Activated B cell treated with CpG ODN at 0.5 μM for 24 hours (primary cell): ENCODE measurements at places on chromosomes 6 and 20.

DNA sequence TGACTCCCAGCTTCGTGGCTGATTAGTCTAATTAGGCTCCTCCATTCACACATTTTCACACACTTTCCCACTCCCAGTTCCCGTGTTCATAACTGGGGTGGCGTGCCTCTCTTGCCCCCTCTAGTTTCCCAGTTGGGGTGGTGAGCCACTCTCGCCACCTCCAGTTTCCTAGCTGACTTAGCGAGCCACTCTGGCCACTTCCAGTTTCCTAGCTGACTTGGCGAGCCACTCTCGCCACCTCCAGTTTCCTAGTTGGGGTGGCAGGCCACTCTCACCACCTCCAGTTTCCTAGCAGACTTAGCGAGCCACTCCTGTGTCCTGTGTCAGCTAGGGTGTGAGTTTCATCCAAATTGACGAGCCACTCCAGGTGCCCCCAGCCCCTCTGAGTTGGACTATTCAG is 7.4 kb upstream of the GMPR start:
- DNase-seq, result no peak

GRCh38 chr6:33865478-33866077 is 61.8 kb upstream of the MLN start:
- DNase-seq, result no peak

GRCh38 chr20:1119524-1119923 is 1.1 kb downstream of the PSMF1 start:
- DNase-seq, result no peak

GRCh38 chr6:158036261-158036660 is 54.6 kb downstream of the SYNJ2 start:
- no peak for DNase-seq

DNA sequence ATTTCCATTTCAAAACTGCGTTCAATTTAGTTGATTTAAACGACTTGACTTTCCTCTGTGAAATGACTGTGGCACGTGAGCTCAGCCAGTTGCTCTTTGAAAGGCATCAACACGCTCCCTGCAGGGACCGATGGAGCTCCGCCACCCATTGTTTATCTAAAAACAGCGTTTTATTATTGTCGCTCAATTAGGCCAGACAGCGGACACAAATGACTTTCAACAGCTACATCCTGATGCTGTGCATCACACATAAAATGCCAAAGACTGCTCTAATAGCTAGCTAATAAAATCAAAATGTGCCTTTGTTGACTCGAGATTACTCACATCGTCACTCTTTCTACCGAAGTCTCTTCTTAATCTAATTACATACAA is 332.5 kb downstream of the CD83 start:
- DNase-seq, result no peak

- DNase-seq, result no peak
Measured at GRCh38 chr6:107823047-107823557, 1.0 kb downstream of the SCML4 start.

GRCh38 chr6:3398755-3399696 is 57.8 kb downstream of the SLC22A23 start:
- no peak for DNase-seq

- no peak for DNase-seq
Measured at GRCh38 chr6:157054531-157054979, 268.8 kb downstream of the TMEM242 start.

DNA sequence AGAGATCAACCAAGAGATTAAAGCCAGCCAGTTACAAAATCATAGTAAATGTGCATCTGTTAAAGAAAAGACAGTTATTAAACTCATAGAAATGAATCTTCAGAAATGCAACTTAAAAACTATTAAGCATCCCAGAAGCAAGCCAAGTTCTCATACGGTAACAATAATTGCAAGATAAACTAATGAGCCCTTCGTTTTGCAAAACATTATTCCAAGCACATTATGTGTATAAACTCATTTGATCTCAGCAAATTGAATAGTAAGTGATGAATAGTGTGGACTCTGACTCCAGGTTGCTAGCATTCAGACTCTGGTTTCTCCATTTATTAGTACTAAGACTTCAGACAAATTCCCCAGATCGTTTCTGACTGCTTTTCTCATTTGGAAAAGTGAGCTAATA is 85.2 kb downstream of the SNAP25 start:
- no peak for DNase-seq

GRCh38 chr6:33668914-33669313 is 42.6 kb downstream of the UQCC2 start:
- no peak for DNase-seq

- no peak for DNase-seq
Measured at GRCh38 chr20:924639-925038, 8.5 kb upstream of the ANGPT4 start.

DNA sequence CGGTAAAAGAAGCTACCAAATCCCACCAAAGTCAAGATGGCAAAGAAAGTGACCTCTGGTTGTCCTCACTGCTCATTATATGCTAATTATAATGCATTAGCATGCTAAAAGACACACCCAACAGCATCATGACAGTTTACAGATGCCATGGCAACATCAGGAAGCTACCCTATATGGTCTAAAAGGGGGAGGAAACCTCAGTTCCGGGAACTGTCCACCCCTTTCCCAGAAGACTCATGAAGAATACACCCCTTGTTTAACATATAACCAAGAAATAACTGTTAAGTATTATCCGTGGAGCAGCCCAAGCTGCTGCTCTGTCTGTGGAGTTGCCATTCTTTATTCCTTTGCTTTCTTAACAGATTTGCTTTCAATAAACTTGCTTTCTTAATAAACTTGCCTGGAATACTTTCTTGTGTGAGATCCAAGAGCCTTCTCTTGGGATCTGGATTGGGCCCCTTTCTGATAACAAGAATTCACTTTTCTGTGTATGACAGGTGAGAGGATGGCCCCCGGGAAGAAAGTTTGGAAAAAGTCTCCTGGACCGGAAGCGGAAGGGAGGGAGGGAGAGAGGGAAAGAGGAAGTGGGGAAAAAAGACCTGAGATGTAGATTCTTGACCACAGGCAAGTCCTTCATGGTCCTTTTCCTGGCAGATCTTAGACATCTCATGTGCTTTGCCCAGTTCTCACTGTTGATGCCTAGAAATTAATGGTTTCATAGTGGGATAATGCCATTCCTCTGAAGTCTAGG is 146.7 kb upstream of the ID4 start:
- DNase-seq, result no peak

- no peak for DNase-seq
Measured at GRCh38 chr6:2641044-2641725, 109.5 kb downstream of the MYLK4 start.
